NCI-H69 (cell line): ENCODE measurements at places on chromosomes 7 and 10.

DNA sequence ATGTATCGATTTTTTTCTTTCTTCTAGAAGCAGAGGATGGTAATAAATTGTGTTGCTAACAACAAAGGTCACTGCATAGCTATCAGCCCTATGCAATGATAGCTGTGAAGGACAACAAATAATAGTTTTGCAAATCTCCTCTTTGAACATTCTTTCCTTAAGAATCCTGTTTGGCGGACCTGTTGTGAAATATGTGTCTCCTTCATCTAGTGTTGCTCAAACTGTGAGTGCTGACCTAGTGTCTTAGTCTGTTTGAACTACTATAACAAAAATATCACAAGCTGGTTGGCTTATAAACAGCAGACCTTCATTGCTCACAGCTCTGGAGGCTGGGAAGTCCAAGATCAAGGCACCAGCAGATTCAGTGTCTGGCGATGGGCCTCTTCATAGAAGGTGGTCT lies 53.7 kb downstream of the CAV1 start:
- DNase-seq, result no peak

- peak; percentile 90 for DNase-seq
These were observed 1.4 kb downstream of the WNT16 start for GRCh38 chr7:121330053-121330833.

DNA sequence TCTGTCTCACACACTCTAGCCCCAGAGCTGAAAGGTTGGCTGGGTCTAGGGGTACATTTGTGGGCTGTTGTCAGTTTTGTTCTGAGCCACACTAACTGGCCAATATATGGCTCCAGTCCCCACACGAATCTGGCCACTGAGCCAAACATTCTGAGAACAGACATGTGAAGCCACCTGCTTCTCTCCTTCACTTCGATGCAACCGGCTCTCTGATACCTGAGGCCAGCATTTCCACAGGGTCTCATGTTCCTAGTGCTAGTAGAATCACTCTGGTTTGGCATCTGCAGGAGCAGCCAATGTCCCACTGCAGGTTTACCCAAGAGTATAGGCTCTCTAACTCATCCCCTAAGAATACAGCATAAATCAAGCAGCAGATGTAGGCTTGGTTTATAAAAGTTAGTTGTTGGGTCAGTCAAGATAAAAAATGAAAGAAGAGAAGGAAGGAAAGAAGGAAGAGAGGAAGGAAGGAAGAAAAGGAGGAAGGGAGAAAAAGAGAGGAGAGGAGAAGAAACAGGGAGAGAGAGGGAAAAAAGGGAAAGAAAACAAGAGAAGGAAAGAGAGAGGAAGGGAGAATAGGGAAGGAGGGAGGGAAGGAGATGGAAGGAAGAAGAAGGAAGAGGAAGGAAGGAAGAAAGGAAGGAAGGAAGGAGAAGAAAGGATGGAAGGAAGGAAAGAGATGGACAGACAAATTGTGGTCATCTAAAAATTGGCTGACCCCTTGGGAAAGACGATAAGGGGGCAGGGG lies 75.1 kb downstream of the STRA8 start:
- DNase-seq, result no peak

GRCh38 chr10:119724593-119725516 lies 995 bp upstream of the INPP5F start:
- DNase-seq, result peak; percentile 59

DNA sequence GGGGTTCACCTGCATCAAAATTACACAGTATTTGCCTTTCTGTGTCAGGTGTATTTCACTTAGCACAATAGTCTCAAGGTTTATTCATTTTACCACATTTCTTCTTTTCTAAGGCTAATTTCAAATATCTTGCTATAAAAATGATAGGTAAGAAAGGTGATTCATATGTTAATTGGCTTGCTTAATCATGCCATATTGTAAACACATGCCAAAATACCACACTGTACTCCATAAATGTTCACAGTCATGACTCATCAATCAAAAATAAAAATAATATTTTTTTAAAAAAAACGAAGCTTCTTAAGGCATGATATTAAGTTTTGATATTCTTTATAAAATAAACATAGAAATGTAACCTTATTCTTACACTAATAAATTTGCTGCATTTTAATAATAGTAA lies 947.1 kb downstream of the GRM8 start:
- DNase-seq, result no peak

GRCh38 chr7:12685550-12685949 lies 1.9 kb upstream of the ARL4A start:
- DNase-seq, result peak; percentile 53

GRCh38 chr10:113303544-113304146 lies 249.2 kb upstream of the HABP2 start:
- no peak for DNase-seq

- no peak for DNase-seq
These were observed 96.8 kb downstream of the ACTR3B start for GRCh38 chr7:152856351-152856750.

GRCh38 chr10:69406302-69406811 lies 10.4 kb downstream of the TACR2 start:
- DNase-seq, result peak; percentile 25

DNA sequence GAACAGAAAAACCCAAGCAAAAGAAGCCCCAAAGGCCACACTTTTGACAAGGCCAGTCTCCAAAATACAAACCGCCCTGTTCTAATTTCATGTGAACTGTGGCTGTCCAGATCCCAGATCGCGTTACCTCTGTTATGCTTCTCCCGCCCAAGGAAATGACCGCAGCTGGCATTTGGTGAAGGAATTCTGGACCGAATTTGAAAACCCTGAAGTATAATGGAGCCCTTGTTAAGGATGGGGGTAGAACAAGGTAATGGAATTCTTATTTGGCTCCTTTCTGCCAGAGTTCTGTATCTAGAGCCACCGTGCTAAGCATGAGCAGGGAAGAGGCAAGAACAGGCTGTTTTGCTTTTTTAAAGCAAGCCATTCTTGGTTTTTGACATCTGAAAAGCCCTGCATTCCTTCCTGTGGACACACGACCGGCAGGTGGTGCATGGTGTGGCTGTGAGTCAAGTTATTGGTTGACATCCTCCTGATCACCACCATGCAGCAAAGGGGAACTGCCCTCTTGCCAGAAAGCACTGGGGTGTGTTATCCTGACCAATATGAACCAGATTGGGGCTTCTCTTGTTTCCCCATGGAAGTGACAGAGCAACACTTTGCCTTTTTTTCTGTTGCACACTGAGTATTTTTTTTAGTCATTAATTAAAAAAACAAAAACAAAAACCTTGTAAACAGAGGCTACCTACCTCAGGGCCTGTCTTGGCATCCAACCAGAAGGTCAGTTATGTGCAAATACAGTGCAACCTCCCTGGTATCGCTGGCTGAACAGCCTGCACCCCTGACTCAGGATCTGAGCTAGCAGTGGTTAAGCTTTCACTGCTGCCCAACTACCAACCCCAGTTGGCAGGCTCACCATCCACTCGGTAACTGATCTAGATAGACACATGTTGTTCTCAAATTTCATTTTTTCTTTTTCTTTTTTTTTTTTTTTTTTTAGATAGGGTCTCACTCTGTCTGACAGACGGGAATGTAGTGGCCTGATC lies 14.2 kb downstream of the UCMA start:
- peak; percentile 44 for DNase-seq

GRCh38 chr7:53470336-53470970 lies 435.0 kb downstream of the POM121L12 start:
- DNase-seq, result no peak

- DNase-seq, result no peak
These were observed 430.4 kb downstream of the NEBL start for GRCh38 chr10:20466731-20467130.

DNA sequence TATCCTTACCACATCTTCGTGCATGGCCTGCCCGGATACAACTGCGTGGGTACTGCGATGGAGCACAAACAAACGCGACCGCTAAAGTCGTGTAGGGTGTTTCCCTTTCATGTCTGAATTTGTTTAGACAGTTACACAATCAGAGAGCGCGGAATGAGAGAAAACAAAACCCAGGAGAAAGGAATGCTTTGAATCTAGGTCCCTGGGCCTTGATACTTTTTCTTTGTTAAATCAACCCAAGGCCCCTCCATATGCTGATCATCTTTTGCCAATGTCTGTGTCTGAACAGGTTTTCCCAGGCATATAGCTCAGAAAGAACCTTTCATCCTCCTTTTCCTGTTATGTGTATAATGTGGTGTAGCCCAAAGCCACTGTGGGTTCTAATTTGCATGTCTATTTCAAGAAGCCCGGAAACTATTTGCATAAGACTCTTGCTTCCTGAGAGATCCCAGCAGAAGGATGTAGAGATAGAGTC lies 145.8 kb downstream of the FRMD4A start:
- peak; percentile 21 for DNase-seq

- no peak for DNase-seq
These were observed 27.4 kb upstream of the ZNF438 start for GRCh38 chr10:31058795-31059703.

- peak; percentile 77 for DNase-seq
These were observed 515.7 kb downstream of the RPS24 start for GRCh38 chr10:78549140-78549935.

DNA sequence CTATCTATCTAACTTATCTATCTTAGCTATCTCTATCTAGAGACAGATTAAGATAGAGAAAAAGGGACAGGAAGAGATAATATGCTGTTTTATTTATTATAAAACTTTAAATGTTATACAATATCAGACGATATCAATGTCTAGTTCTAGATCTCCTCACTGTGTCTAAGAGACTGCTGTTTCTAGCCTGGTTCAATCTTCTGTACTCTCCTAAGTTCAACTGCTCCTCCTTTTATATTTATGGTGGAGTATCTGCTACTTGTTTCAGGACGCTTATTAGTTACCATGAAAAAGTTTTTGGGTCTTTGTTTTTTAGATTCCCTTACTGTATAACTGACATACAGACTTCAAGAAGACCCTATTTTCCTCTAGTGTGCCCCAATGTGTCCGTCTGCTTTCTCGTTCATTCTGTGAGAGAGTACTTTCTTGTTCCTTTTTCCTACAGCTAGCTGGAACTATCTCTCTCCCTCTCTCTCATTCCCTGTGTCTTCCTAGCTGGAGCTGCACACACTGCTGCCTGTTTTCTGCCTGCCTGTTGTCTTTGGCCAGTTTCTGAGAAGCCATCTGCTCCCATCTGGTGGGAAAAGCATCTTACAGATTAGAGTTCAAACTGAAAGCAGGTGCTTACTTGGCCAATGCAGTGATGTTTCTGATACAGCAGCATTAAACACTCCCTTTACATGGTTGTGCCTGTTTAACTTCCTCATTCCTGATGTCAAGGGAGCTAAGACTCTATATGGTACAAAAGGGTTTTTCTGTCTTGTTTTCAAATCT lies 49.4 kb upstream of the ARL4A start:
- DNase-seq, result peak; percentile 71
